ENCODE measurements at places on chromosomes 11 and 22.
A peak's percentile ranks its signal among the peaks of the same experiment; 100 is the strongest.

DNA sequence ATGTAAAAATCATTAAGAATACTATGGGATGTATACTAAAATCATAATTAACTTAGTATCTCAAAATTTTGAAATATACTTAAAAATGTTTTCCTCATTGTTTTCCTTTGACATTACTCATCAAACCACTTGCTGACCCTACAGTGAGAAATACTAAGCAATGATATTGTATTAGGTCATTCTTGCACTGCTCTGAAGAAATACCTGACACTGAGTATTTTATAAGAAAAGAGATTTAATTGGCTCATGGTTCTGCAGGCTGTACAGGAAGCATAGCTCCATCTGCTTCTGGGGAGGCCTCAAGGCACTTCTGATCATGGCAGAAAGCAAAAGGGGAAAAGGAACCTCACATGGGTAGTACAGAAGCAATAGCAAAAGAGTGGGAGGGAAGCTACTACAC lies 950.9 kb upstream of the CHORDC1 start:
- DNase-seq = no peak

- DNase-seq = peak; percentile 26
These were observed 147.3 kb downstream of the FEZ1 start for GRCh38 chr11:125348674-125349309.

GRCh38 chr11:83006877-83007330 lies 64.8 kb downstream of the RAB30 start:
- no peak for DNase-seq

GRCh38 chr22:50607659-50608020 lies 7.0 kb downstream of the MAPK8IP2 start:
- no peak for DNase-seq

DNA sequence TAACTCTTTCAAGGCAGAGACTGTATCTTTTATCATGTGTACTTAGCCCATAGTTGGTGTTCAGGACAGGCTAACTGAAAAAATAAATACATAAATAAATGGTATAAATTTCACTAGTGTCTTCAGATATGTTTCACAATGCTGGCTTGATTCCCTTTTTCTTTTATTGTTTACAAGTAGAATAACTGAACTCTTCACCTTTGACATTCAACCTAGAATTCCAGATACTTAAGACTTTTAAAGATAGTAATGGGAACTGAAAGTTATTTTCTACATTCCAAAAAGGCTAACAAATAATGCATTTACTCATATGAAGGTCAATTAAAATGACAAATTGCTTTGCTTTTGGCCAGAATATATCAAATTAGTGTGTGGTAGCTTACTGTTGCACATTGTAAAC lies 411.3 kb upstream of the TENM4 start:
- no peak for DNase-seq
